ENCODE measurements at places on chromosomes 3 and 15.
A peak's percentile ranks its signal among the peaks of the same experiment; 100 is the strongest.

GRCh38 chr3:31815006-31815405 is 166.1 kb downstream of the OSBPL10 start:
- DNase-seq, result no peak

DNA sequence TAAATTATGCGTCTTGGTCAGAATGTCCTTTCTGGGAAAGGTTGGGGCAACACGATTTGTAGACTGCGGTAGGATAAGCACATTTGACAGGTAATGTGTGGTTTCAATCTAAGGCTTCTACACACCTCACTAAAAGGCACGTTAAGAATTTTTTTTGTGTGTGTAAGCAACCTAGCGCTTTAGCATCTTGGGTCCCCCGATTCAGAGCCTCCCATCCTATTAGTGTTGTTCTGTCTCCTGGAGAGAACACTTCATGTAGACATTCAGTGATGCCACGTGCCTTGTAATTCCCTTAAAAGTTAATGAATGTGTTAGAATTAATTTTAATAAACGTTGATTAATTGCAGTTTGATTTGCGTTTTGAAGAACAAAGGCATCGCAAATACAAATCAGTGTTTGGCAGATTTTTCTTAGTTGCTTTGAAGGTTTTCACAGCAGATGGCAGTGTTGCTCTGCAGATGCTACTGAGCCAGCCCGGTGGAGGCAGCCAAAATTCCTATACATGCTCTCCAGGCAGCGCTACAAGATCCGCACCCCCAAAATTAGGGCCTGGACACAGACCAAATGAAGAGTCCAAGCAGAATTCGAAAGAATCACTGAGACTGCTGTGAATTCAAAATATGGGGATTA is 63.5 kb downstream of the OTOL1 start:
- no peak for DNase-seq

GRCh38 chr15:59190291-59190690 is 16.4 kb upstream of the LDHAL6B start:
- no peak for DNase-seq

DNA sequence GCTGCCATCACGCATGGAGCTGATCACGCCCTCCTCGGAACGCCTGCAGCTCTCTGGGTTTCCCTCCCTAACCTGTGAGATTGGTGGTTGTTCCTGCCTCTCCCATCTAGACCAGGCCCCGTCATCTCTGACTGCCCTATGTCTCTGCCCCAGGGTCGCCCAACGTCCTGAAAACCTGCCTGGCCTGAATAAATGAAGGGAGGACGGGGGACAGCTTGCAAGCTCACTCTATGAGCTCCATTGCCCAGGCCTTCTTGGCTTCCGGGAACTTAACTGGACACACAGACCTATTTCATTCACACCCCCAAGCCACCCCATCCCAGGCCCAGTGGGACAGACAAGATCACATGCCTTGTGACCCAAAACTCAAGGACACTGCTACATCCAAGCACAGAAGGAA is 274.2 kb downstream of the XXYLT1 start:
- DNase-seq, result no peak

GRCh38 chr15:81113861-81114291 is 20.2 kb upstream of the CFAP161 start:
- no peak for DNase-seq

GRCh38 chr3:140219291-140219690 is 284.3 kb downstream of the CLSTN2 start:
- no peak for DNase-seq

- no peak for DNase-seq
Observed at GRCh38 chr3:112261742-112262141, 32.3 kb downstream of the SLC9C1 start.

GRCh38 chr15:31522028-31522427 is 195.4 kb downstream of the KLF13 start:
- no peak for DNase-seq

- DNase-seq, result no peak
Observed at GRCh38 chr15:91447991-91448644, 348.1 kb downstream of the SV2B start.

DNA sequence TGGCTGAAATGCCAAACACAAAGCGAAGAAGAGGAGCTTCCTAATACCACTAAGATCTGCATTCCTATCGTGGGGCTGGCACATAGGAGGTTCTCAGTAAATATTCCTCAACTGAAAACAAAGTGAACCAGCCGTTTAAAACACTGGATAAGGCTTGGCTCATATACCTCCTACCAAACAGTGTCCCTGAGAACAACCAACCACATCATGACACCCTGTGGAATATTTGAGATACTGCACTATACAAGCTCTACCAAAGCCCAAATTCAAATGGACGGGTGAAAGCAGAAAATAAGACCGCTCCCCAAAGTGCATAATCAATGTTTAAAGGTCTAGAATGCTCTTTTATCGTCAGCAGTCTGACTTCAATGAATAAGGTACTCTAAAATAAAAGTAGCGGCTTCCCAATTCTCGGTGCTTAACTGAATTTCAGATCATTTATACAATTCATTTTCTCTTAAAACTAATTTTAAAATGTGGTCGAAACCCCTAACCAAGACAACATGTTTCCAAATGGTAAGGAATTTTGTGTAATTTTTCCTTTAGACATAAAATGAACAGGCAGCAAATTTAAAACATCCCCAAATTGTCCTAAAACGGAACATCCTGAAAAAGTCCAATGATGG is 425.8 kb downstream of the ERC2 start:
- peak; percentile 30 for DNase-seq

DNA sequence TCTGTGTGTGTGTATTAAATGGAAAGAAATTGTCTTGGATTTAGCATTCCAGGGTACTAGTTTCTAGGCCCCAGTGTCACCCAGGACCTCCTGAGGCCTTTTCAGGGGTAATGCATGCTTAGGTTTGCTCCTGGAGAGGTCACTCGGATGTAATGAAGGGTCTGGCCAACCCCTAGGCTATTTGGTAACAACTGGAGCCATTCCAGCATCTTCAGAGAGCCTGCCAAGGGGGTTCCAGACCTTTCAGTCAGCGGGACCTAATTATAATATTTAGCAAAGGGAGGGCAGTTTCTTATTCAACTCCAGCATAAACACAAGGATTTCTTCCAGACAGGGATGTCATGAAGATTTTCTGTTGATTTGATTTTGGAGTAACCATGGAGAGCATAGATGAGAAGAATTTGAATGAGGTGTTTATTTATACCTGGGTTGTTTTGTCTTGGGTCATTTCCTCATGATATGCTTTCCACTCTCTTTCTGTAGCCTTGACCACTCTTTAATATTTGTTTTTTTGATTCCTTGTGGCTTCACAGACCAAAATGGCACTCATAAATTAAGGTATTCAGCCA is 17.4 kb downstream of the KAT2B start:
- no peak for DNase-seq

DNA sequence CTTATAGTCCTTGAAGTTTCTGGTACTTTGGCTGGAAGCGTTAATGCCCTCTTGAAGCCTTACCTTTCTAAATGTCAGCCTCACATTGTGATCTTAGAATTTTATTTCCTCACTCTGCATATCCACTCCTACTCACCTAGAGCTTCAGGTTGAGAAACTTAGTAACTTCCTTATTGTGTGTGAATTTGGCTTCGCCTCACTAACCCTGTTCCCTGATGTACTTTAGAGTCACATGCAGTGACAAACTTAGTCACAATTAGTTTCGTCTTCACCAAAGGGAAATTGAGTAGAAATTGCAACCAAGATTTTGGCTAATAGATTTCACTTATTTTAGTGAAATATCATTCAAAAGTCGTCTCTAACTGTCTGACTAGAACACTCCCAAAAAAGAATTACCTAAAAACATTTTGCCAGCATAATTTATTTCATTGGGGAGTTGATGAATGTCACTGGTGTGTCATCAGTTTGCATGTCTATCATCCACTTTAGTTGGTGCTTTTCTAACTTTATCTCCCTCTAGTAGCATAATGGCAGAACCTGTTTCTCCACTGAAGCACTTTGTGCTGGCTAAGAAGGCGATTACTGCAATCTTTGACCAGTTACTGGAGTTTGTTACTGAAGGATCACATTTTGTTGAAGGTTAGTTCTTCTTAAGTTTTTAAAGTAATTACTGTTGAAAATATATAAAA is 960 bp downstream of the MFN1 start:
- peak; percentile 52 for DNase-seq
